Natural killer cell treated with Interleukin-12 subunit alpha and Interleukin-12 subunit beta and Interleukin-15 and Interleukin-18, amount 100 ng/mL, for 72 hours (primary cell): ENCODE measurements at places on chromosomes 12 and 14. TPM values are rescaled to one million over a fixed set of nuclear protein-coding genes. Genes with fewer than 3 reads are reported as not detected.

- no peaks in the 10 kb centered on the region for H3K4me1 ChIP-seq
- no peak for DNase-seq
- peaks cover 4% of the 10 kb centered on the region for H3K27me3 ChIP-seq
- no peak overlapping the region for H3K27ac ChIP-seq
- no peak overlapping the region for H3K4me3 ChIP-seq
- H3K36me3 ChIP-seq = no peaks in the 10 kb centered on the region
Observed at GRCh38 chr12:41981758-41982157, 162.9 kb downstream of the GXYLT1 start.

DNA sequence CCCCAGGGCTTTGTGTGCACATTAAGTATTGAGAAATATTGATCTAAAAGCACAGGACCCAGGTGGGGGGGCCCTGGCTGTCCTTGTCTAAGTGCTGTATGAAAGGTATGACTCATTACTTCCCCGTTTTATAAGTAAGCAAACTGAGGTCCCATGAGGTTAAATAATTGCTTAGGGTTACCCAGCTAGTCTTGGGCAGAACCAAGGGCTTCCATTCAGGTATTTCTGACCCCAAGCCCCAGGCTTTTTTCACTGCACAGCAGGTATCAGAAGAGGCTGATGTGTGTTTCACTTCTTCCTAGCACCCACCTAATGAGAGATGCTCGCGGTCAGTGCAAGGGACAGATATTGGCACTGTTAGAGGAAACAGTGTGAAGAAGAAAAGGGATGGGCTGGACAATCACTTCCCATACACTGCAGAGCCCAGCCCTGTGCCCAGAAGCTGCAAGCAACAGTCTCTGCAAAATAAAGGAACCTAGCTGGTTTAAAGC is 4.7 kb upstream of the TC2N start:
- H3K4me3 ChIP-seq = peak overlapping the region; percentile 80
- peak overlapping the region; percentile 45 for H3K27ac ChIP-seq
- H3K27me3 ChIP-seq = no peaks in the 10 kb centered on the region
- H3K36me3 ChIP-seq = no peaks in the 10 kb centered on the region
- DNase-seq = no peak

The NRIP2 gene
- total RNA-seq = not detected

DNA sequence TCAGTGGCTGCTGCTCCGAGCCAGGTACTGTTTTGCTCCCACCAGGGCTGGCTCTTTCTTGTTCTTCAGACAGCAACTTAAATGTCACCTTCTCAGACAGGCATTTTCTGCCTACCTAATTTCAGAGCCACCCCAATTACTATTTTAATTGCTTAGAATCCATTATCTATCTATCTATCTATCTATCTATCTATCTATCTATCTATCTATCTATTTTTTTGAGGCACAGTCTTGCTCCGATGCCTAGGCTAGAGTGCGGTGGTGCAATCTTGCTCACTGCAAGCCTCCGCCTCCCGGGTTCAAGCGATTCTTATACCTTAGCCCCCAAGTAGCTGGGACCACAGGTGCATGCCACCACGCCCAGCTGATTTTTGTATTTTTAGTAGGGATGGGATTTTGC is 58.5 kb downstream of the SPPL3 start:
- H3K4me1 ChIP-seq = peaks cover 51% of the 10 kb centered on the region
- no peaks in the 10 kb centered on the region for H3K36me3 ChIP-seq
- DNase-seq = no peak
- H3K4me3 ChIP-seq = no peak overlapping the region

- H3K36me3 ChIP-seq = no peaks in the 10 kb centered on the region
- no peak overlapping the region for H3K27ac ChIP-seq
- H3K4me3 ChIP-seq = no peak overlapping the region
- no peak for DNase-seq
- no peaks in the 10 kb centered on the region for H3K27me3 ChIP-seq
- no peaks in the 10 kb centered on the region for H3K4me1 ChIP-seq
Observed at GRCh38 chr12:118714051-118714460, 267.3 kb upstream of the SRRM4 start.

- no peak overlapping the region for H3K27ac ChIP-seq
- no peaks in the 10 kb centered on the region for H3K4me1 ChIP-seq
- H3K4me3 ChIP-seq = no peak overlapping the region
- H3K36me3 ChIP-seq = no peaks in the 10 kb centered on the region
- peaks cover 29% of the 10 kb centered on the region for H3K27me3 ChIP-seq
Observed at GRCh38 chr12:2586156-2587038, 208.4 kb upstream of the FKBP4 start.

The SOAT2 gene
- total RNA-seq = not detected

GRCh38 chr12:26736563-26737486 is 96.2 kb downstream of the ITPR2 start:
- H3K4me1 ChIP-seq = peaks cover 35% of the 10 kb centered on the region
- DNase-seq = no peak
- H3K27ac ChIP-seq = no peak overlapping the region
- H3K4me3 ChIP-seq = no peak overlapping the region

The PLCZ1 gene
- not detected for total RNA-seq

DNA sequence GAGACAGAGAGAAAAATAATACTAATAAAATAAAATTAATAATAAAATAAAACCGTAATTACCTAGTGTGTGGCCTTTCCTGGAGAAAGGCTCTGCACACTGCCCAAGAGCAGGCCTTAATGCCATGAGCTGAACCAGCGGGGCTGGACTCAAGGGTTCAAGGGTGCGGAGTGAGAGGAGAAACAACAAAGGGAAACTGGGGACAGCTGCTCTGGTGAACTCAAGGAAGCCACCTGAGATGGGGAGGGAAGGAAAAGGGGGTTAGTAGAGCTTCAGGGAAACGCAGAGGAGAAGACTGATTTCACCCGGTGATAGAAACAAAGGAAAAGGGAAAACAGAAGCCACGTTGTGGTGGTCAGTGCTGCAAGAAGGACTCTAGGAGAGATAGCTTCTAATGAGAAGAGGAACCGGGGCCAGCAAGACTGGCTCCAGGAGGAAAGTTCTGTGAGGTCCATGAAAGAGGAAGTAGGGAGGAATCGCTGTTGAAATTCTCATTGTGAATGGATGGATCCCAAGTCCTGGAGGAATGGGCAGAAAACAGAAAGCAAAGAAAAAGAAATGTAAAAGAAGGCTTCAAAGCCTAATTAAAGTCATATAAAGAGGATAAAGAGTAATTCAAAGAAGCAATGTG is 48.3 kb upstream of the BCL2L14 start:
- no peak overlapping the region for H3K4me3 ChIP-seq
- H3K36me3 ChIP-seq = peaks cover 25% of the 10 kb centered on the region
- DNase-seq = no peak
- H3K27me3 ChIP-seq = peaks cover 48% of the 10 kb centered on the region
- H3K27ac ChIP-seq = peak overlapping the region; percentile 17
- peaks cover 35% of the 10 kb centered on the region for H3K4me1 ChIP-seq

DNA sequence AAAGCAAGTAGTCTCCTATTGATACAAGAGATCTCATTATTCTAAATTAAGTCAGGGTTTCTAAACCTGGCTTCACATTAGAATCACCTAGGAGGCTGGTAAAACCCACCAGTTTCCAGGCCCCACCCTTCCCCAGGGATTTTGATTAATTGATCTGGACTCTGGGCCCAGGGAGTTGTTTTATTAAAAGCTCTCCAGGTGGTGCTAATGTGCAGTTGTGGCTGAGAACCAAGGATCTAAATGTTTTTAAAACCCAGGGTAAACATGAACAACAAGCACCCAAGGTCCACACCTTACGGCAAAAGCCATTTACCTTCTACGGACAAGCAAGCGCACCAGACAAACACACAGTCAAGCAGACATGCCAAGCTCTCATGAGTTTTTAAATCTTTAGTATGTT is 73.9 kb downstream of the SLC2A13 start:
- no peaks in the 10 kb centered on the region for H3K36me3 ChIP-seq
- DNase-seq = no peak
- H3K4me1 ChIP-seq = peaks cover 20% of the 10 kb centered on the region
- H3K27ac ChIP-seq = no peak overlapping the region
- H3K4me3 ChIP-seq = no peak overlapping the region
- no peaks in the 10 kb centered on the region for H3K27me3 ChIP-seq

DNA sequence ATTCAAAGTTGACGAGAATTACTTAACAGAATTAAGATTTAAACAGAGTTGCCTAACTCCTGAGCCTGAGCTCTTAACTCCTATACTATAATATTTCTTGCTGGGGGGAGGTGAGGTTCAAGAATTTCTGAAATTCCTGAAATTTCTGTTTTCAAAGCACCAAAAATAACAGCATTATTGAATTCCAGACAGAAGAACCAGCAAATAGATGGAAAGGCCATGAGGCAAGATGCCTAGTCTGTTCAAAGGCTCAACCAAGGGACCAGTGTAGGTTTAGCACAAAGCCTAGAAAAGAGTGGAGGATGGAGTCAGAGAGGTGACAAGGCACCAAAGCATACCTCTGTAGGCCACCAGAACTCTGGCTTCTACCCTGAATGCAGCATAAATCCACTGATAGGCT is 76.4 kb downstream of the PPP1R12A start:
- DNase-seq = no peak
- peaks cover 43% of the 10 kb centered on the region for H3K4me1 ChIP-seq
- no peaks in the 10 kb centered on the region for H3K27me3 ChIP-seq
- no peak overlapping the region for H3K27ac ChIP-seq
- no peak overlapping the region for H3K4me3 ChIP-seq
- H3K36me3 ChIP-seq = peaks cover 11% of the 10 kb centered on the region

The GNB3 gene
- not detected for total RNA-seq

- H3K27me3 ChIP-seq = no peaks in the 10 kb centered on the region
- H3K4me1 ChIP-seq = peaks cover 66% of the 10 kb centered on the region
- H3K4me3 ChIP-seq = peak overlapping the region; percentile 14
Observed at GRCh38 chr12:51388846-51389245, 2.4 kb downstream of the GALNT6 start.

- H3K4me1 ChIP-seq = no peaks in the 10 kb centered on the region
- no peak overlapping the region for H3K27ac ChIP-seq
- H3K27me3 ChIP-seq = no peaks in the 10 kb centered on the region
- H3K36me3 ChIP-seq = no peaks in the 10 kb centered on the region
Observed at GRCh38 chr14:85454226-85454813, 75.6 kb upstream of the FLRT2 start.

The RNASE12 gene
- total RNA-seq = not detected

DNA sequence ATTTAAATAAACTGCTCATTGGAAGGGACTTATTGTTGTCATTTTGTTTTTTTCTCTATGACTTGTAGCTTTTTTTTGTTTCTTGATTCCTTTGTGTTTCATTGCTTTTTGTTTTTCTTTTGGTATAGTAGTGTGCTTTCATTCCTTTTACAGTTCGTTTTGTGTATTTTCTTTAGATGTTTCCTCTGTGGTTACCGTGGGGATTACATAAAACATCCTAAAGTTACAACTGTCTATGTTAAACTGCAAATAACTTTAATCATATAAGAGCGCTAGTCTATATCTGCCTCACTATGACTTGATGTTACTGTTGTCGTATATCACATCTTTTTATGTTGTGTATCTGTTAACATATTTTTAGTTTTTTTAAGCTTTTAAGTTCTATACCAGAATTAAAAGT is 86.9 kb downstream of the ATF7IP start:
- H3K4me3 ChIP-seq = peak overlapping the region; percentile 37
- peak overlapping the region; percentile 60 for H3K27ac ChIP-seq
- DNase-seq = no peak
- peaks cover 54% of the 10 kb centered on the region for H3K4me1 ChIP-seq
- no peaks in the 10 kb centered on the region for H3K27me3 ChIP-seq

The CHGA gene
- total RNA-seq = not detected

The LGR5 gene
- not detected for total RNA-seq

The KRT75 gene
- not detected for total RNA-seq

- H3K4me1 ChIP-seq = no peaks in the 10 kb centered on the region
- H3K27ac ChIP-seq = no peak overlapping the region
- peaks cover 6% of the 10 kb centered on the region for H3K27me3 ChIP-seq
- H3K36me3 ChIP-seq = no peaks in the 10 kb centered on the region
- H3K4me3 ChIP-seq = no peak overlapping the region
- DNase-seq = no peak
Observed at GRCh38 chr12:19988948-19989347, 379.4 kb upstream of the PDE3A start.

DNA sequence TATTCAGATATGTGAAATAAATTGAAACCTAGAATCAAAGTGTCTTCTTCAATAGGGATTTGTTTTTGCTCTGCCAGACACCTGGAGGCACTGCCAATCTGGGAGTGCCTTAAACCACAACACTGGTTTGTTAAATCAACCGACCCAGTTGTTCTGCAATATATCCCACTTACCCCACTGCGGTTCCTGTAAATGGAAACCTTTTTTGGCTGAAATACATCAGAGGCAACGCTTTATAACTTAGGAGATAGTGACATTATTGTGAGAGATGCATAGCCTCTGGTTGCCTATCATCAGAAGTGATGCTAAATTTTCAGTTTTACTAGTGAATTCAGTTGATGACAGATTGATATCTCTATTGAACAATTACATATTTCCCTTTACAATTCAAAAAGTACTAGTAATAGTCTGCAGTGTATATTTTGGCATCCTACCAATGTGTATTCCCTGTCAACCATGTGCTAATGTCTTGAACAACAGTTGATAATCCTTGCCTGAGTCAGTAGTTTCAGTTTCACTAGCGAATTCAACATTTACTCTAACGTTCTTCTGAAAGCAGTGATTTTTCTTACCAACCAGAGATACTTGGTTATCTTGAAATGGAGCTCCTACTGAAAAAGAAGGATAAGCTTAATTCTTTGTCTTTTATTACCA is 30.5 kb downstream of the PPP2R5C start:
- DNase-seq = no peak
- H3K4me1 ChIP-seq = peaks cover 41% of the 10 kb centered on the region
- H3K27ac ChIP-seq = peak overlapping the region; percentile 73
- H3K36me3 ChIP-seq = peaks cover 4% of the 10 kb centered on the region
- H3K4me3 ChIP-seq = peak overlapping the region; percentile 84

The PAH gene
- total RNA-seq = not detected

GRCh38 chr12:124131659-124132058 is 158.6 kb downstream of the ZNF664 start:
- no peaks in the 10 kb centered on the region for H3K27me3 ChIP-seq
- H3K4me1 ChIP-seq = no peaks in the 10 kb centered on the region
- H3K4me3 ChIP-seq = no peak overlapping the region
- H3K27ac ChIP-seq = no peak overlapping the region

The TPPP2 gene
- total RNA-seq = not detected

DNA sequence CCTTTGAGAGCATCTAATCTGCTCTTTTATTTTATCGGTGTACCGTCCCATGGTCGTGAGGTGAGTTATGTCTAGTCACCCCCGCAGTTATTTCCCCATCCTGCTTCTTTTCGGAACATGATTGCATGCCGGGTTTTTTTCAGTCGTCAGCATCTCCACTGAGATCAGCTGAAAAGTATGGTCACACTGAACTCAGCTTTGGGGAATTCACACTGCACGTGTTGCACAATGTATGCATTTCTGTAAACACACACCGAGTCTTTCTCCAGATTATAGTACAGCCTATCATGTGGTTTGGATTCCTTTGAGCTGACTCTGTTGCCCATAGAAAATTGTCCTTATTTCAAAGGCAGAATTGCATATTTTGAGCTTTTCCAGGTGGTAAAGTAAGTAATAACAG is 24.6 kb downstream of the PLXNC1 start:
- no peaks in the 10 kb centered on the region for H3K27me3 ChIP-seq
- DNase-seq = no peak
- H3K27ac ChIP-seq = no peak overlapping the region
- H3K4me1 ChIP-seq = peaks cover 49% of the 10 kb centered on the region
- H3K4me3 ChIP-seq = no peak overlapping the region

DNA sequence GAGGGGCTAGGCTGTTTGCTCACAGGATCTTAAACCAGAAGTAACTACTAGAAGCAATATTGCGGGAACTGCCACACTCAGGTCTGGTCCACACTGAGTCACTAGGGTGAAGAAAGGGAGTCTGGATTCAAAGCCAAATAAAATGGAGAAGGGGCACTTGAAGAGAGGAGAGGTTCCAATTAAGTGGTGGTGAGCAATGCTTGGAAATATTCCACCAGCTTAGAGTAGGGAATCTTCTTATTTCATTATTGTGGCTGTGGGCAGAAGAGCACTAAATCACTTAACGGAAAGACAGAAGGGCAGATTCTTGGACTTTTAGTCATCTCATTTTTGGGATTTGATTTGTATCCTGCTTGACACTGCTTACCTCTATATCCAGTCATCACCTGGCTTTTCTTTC is 48.6 kb upstream of the PPP1R12A start:
- no peaks in the 10 kb centered on the region for H3K36me3 ChIP-seq
- DNase-seq = no peak
